ENCODE measurements at places on chromosomes 1 and 21.

GRCh38 chr1:27643600-27644368 lies 8.8 kb upstream of the FGR start:
- DNase-seq: peak; percentile 62

DNA sequence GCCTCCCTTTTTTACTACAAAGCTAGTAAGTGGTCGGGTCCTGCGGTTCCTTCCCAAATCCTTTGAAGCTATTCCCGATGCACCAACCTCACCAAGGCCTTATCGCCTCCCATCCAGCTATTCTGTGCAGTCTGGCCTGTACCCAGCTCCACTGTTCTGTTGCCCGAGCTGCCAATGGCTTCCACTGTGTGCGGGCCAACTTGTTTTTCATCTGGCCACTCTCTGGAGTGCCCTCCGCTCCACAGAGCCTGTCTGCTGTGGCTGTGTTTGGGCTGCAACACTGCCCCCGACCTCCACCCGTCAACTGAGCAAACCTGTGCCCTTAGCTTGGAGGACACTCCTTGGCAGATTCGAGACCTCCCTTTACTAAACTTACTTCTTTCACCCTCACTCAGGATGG lies 125.0 kb downstream of the KIAA0319L start:
- DNase-seq: no peak

- no peak for DNase-seq
These were observed 135.4 kb upstream of the POGK start for GRCh38 chr1:166703726-166704462.

DNA sequence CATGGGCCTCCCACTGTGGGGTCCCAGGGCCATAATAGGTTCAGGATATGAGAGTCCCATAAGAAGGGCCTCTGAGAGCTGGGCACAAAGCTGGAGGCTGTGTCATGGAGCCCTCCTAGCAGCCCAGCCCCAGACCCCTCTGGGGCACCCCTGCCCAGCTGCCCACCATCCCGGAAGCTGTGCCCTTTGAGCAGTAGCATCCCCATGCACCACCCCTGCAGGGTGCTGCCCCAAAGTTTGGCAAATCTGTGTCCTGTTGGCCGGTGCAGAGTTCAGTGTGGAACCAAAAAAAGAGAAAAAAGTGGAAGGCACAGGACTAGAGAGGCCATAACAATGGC lies 17.6 kb downstream of the TNNT2 start:
- DNase-seq: no peak

DNA sequence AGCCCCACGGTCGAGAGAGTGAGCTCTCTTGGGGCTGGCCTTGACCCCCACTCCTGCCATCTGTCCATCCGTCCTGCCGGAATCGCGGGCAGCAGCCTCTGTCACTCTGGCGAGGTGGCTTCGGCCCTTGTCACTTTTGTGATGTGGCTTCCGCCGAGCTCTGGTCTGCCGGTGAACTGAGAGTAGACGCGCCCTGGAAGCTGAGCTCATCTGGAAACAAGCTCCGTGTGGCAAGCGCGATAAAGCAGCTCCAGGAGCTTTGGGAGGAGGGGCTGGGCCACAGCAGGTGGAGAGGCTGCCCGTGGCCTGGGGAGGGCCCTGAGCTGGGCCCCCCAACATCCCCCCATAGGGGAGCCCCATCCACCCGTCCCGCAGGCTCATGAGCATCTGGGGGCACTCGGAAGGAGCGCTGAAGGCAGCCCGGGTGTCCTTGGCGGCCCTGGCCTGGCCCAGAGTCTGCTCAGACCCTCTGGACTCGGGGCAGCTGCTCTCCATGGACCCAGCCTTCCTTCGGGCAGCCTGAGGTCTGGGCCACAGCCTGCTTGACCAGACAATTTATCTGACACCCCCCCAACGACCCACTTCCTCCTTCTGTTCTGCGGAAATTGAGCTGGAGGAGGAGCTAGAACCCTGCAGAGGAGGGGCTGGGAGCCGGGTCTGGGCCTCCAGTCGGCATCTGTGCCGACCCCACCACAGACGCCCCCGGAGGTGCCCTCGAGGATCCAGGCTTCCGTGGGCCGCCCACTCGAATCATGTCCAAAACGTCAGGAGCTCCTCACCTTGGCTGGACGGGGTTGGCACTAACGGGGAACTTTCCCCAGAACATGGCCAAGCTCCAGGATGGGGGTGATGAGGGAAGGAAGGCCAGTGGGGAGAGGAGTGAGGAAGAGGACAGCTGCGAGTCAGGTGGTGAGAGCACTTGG lies 59.1 kb downstream of the SLC19A1 start:
- DNase-seq: no peak

- no peak for DNase-seq
These were observed 663 bp upstream of the GBP6 start for GRCh38 chr1:89363196-89363595.

DNA sequence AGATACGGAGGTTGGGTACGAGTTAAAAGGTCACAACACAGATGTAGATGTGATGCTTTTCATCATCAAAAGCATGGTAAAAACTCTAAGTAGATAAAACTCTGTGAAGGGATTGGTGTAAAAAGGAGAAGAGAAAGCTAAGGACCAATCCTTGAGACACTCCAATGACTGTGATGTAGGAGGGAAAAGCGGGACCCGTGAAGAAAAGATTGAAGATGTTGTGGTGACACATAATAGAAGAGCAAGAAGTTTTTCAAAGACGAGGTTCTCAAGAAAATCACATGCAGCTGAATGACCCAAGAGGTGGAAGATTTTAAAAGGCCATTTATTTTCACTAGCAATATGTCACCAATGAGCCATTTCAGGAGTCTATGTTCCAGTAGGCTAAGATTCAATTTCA lies 179.5 kb downstream of the MRPL39 start:
- no peak for DNase-seq

- DNase-seq: no peak
These were observed 289.2 kb downstream of the GRIK1 start for GRCh38 chr21:29650523-29651022.

GRCh38 chr1:117481410-117481809 lies 114.2 kb downstream of the MAN1A2 start:
- no peak for DNase-seq

DNA sequence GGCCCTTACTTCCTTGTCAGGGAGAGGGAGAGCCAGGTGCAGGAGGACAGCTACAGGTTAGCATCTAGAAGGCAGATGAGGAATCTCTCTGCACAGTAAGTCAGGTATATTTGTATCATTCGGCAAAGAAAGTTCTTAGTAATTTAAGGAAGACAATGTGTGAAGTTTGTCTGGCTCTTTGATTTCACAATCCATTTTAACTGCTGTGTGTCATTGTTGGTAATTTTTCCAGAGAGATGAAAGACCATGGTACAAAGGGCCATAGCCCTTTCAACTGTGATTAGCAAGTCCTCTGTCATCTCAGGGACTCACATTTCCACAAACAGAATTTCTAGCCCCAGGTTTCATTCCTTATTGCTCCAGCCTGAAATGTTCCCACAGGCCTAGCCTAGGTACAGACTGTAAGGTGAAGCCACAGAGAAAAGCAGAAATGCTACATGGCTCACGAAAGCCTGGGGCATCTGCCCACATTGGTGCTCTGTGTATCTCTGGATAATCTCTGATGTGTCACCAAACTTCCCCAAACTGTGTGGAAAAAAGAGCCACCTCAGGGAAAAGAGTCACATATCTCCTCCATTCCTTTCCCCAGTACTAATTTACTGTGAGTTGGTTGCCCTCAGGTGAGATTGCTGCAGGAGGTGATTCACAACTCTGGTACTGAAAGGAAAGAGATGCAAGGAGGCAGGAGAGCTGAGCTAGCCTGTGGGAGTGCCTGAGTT lies 70.6 kb downstream of the SYT6 start:
- no peak for DNase-seq

DNA sequence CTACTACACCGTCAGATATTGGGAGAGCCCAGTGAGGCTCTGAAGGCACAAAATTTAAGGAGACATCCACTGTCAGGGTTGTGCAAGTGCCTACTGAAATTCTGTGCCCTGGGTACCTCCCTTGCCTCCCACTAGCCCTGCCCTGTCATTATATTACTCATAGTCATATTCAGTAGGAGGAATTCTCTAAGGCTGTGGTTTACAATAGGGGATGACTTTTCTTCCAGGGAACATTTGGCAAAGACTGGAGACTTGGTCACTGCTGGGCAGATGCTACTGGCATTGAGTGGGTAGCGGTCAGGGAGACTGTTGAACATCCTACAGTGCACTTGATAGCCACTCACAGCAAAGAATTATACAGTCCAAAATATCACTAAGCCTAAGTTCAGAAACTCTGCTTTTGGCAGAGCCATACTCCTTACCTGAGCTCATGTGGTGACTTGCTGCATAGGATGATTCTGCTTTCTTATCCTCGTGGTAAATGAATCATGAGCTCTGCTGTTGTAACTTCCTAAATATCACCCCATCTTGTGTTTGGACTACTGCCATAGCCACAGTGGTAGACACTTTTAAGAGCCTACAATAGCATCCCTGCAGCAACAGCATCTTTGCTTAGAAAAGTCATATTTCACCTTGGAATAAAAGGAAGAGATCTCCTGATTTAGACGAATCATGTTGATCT lies 563.4 kb upstream of the PLXNA2 start:
- no peak for DNase-seq

DNA sequence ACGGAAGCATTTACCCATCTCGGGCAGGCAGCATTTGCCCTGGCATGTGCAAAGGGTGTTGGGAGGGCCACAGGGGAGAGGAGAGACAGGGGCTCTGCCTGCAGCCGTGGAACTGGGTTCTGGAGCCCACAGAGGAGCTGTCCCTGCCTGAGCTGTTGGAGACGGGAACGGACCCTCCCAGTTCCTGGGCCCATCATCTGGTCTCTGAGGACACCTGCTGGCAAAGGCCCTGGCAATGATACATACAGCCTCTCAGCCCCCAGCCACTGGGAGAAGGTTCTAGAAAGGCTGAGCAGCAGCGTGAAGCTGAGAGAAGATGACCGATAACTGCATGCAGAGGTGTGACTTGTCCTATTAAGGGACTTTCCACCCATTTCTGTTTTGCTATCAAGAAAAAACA lies 31.4 kb downstream of the FAAP20 start:
- no peak for DNase-seq

DNA sequence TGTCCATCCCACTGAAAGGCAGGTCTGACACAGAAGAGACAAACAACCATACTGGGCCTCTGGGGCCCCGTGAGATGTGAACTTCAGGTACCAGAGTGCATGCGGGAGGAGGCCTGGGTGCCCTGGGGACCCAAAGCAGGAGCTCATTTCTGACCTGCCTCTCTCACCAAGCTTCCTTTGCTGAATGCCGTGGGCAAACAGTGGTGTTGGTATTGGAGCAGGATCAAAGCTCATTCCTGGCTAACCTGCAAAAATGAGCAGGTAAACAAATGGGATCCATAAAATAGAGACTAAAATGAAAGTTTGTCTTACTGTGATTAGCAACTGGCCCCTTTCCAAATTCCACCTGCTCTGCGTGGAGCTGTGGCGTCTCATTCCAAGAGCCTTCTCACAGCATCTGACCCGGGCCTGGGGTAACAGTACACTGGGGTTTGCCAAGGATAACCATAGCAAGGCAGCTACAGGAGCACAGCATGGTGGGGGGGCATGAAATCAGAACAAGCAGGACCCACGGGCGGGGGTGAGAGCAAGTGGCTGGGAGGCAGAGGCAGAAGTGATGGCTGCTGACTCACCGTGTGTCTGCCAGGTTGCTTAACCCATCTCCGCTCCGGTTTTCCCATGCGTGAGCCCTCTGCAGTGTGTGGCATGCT lies 103.6 kb downstream of the KIF26B start:
- peak; percentile 64 for DNase-seq
